ENCODE measurements at places on chromosomes 1 and 21. TPM values are rescaled to one million over a fixed set of nuclear protein-coding genes. Genes with fewer than 3 reads are reported as not detected.

GRCh38 chr1:27789540-27790041, 16.6 kb downstream of the STX12 start:
- H3K36me3 ChIP-seq, result peaks cover 14% of the 10 kb centered on the region
- no peak for DNase-seq
- no peak overlapping the region for H3K4me3 ChIP-seq
- H3K27ac ChIP-seq, result no peak overlapping the region
- no peaks in the 10 kb centered on the region for H3K4me1 ChIP-seq
- H3K27me3 ChIP-seq, result no peaks in the 10 kb centered on the region

The SEMA4A gene
- 8.7 TPM for total RNA-seq

GRCh38 chr1:195173753-195174152, 1434.5 kb downstream of the KCNT2 start:
- no peaks in the 10 kb centered on the region for H3K27me3 ChIP-seq
- no peak overlapping the region for H3K4me3 ChIP-seq
- no peak for DNase-seq
- no peaks in the 10 kb centered on the region for H3K36me3 ChIP-seq
- no peak overlapping the region for H3K27ac ChIP-seq

The SLC35F3 gene
- 0.85 TPM for total RNA-seq

DNA sequence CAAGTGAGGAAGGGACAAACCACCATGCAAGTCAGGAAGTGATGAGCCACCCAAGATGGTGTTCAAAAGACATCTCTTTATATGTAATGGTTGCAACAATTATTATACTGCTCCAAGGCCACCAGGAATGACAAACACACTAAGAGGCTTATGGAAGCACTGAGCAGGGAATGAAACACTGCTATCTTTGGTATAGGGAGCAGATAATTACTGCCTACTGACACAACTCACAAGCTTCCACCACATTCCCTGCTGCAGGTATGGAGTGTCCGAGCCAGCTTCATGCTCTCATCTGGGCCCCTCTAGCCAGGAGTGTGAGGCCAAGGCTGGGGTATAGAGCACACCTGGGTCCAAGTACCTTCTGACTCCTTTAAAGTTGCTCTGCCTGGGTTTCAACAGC, 371.4 kb downstream of the HHAT start:
- no peaks in the 10 kb centered on the region for H3K27me3 ChIP-seq
- peaks cover 10% of the 10 kb centered on the region for H3K4me1 ChIP-seq
- no peak for DNase-seq
- no peaks in the 10 kb centered on the region for H3K36me3 ChIP-seq
- H3K4me3 ChIP-seq, result no peak overlapping the region

The GBP6 gene
- not detected for total RNA-seq

- peaks cover 5% of the 10 kb centered on the region for H3K4me1 ChIP-seq
- DNase-seq, result no peak
- no peaks in the 10 kb centered on the region for H3K36me3 ChIP-seq
- H3K27ac ChIP-seq, result no peak overlapping the region
- no peak overlapping the region for H3K4me3 ChIP-seq
- H3K27me3 ChIP-seq, result peaks cover 2% of the 10 kb centered on the region
Observed at GRCh38 chr1:36080801-36081200, 3.1 kb upstream of the TEKT2 start.

The C1orf56 gene
- total RNA-seq, result 2.9 TPM

GRCh38 chr1:178495741-178496409, 889 bp downstream of the CLEC20A start:
- H3K36me3 ChIP-seq, result no peaks in the 10 kb centered on the region
- no peak for DNase-seq
- no peaks in the 10 kb centered on the region for H3K27me3 ChIP-seq

GRCh38 chr1:221334062-221334461, 407.8 kb downstream of the DUSP10 start:
- DNase-seq, result no peak
- peaks cover 13% of the 10 kb centered on the region for H3K36me3 ChIP-seq
- no peak overlapping the region for H3K4me3 ChIP-seq
- H3K27me3 ChIP-seq, result no peaks in the 10 kb centered on the region
- H3K27ac ChIP-seq, result no peak overlapping the region

DNA sequence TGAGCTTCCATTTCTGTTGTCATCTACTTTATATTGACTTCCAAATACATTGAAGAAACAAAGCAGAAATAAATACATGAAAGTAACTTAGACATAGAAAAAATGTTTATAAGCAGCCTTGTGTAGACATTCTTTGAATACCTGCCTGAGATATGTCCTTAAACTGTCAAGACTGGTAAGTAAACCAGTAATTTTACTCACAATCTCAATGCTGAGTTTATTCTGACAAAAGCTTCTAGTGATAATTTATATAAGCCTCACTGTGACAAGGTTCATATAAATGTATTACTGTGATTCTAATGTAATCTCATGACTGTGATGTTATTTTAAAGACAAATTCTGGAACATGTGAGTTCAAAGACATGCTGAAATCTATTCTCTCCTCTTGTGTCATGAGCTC, 516.7 kb upstream of the B3GALT2 start:
- no peaks in the 10 kb centered on the region for H3K4me1 ChIP-seq
- H3K27me3 ChIP-seq, result no peaks in the 10 kb centered on the region
- H3K27ac ChIP-seq, result no peak overlapping the region
- no peaks in the 10 kb centered on the region for H3K36me3 ChIP-seq
- no peak overlapping the region for H3K4me3 ChIP-seq
- no peak for DNase-seq

DNA sequence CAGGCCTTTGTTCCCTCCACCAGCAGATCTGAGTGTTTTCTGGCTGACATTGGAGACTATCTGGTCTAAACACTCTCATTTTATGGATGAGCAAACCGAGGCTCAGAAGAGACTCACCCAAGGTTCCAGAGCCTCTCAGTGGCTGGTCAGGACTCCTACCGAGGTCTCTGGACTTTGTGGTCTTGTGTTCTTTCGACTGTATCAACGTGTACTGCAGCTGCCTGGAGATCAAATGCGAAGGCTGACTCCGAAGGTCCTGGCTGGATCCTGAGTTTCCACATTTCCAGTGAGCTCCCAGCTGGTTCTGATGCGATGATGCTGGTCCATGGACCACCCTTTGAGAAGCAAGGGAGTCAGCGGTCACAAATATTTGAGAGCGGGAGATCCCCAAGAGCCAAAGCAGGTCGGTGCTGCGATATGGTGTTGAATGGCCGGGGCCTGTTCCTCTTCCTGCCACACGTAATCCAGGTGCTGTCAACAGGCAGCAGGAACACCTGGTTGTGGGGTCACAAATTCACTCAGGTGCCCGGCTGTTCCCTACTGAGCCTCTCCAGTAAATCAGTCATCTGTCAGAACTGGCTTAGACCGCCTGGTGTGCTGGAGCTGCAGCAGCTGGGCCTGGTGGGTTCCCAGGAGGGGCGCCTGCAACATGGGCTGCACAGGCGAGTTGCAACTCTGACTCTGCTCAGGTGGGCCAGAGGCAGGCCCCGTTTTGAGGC, 94.8 kb upstream of the USP24 start:
- no peak overlapping the region for H3K27ac ChIP-seq
- DNase-seq, result no peak
- peaks cover 4% of the 10 kb centered on the region for H3K27me3 ChIP-seq

GRCh38 chr1:234302354-234302962, 70.8 kb upstream of the COA6 start:
- no peaks in the 10 kb centered on the region for H3K36me3 ChIP-seq
- DNase-seq, result no peak
- H3K27ac ChIP-seq, result no peak overlapping the region

- peaks cover 95% of the 10 kb centered on the region for H3K4me1 ChIP-seq
- no peaks in the 10 kb centered on the region for H3K27me3 ChIP-seq
- no peak overlapping the region for H3K4me3 ChIP-seq
- H3K27ac ChIP-seq, result peak overlapping the region; percentile 91
Observed at GRCh38 chr1:65165269-65165993, 17.4 kb downstream of the AK4 start.

DNA sequence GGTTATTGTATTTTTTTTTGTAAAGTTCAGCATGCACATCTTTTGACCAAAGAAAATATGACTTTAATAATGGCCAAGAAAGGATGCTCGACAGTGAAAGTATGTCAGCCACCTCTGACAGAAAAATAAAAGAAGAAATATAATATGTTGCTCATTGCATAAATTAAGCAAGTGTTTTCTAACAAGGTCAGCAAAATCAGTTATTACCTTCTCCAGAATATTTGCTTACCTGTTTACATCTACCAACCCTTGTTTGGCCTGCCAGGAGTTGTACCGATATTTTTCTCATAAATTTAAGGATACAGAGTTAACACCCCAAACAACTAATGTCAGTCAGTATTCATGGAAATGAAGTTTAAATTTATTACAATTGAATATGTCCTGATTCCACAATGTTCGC, 685.4 kb downstream of the PLA2G4A start:
- no peak overlapping the region for H3K4me3 ChIP-seq
- DNase-seq, result no peak
- H3K4me1 ChIP-seq, result peaks cover 13% of the 10 kb centered on the region
- H3K36me3 ChIP-seq, result no peaks in the 10 kb centered on the region

DNA sequence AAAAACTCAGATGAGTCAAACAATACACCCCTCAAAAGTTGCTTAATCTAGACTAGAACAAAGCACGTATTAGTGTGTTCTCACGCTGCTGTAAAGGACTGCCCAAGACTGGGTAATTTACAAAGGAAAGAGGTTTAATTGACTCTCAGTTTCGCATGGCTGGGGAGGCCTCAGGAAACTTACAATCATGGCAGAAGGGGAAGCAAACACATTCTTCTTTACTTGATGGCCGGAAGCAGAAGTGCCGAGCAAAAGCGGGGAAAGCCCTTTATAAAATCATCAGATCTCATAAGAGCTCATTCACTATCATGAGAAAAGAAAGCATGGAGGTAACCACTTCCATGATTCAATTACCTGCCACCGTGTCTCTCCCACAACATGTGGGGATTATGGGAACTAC, 10.1 kb downstream of the JAM2 start:
- H3K36me3 ChIP-seq, result no peaks in the 10 kb centered on the region
- peak overlapping the region; percentile 31 for H3K27ac ChIP-seq
- DNase-seq, result no peak
- H3K4me1 ChIP-seq, result peaks cover 3% of the 10 kb centered on the region
- no peaks in the 10 kb centered on the region for H3K27me3 ChIP-seq

DNA sequence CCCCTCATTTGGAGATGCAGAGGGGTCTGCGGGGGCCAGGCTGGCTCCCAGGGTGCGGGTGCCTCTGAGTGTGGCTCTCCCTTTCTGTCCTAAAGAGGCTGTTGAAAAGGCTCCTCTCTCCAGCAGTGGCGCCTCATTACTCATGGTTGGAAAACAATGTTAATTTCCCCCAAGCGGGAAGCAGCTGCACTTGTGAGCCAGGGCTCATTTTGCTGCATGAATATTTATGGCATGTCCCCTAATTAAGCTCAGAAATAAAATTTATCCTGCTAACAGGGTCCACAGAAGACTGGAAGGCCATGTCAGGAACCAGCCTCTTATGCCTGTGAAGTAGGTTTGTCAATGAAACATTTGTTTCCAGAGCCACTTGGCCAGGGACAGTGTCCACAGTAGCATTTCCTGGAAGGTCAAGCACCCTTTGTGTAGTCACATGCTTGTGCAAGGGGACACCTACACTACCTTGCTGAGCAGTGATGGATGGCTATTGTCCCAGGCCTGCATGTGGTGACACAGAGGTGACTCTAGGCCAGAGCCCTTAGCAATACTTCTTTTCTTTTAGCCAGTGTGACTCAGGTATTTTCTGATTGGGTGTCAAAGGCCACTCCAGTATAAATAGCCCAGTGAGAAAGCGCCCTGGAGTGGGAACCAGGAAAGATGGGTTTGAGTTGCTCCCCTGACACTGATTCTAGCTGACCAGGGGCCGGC, 259.0 kb downstream of the FOXD2 start:
- no peaks in the 10 kb centered on the region for H3K36me3 ChIP-seq
- H3K4me1 ChIP-seq, result 0 out of 2 replicates have a peak, but pooled peaks cover 2% of the 10 kb centered on the region
- no peak for DNase-seq
- peaks cover under 1% of the 10 kb centered on the region for H3K27me3 ChIP-seq
- H3K4me3 ChIP-seq, result no peak overlapping the region

GRCh38 chr1:210663730-210664573, 335.2 kb downstream of the HHAT start:
- DNase-seq, result no peak
- no peaks in the 10 kb centered on the region for H3K36me3 ChIP-seq
- H3K27me3 ChIP-seq, result no peaks in the 10 kb centered on the region
- H3K4me3 ChIP-seq, result no peak overlapping the region

GRCh38 chr1:183231545-183231944, 45.5 kb downstream of the LAMC2 start:
- no peaks in the 10 kb centered on the region for H3K27me3 ChIP-seq
- H3K36me3 ChIP-seq, result no peaks in the 10 kb centered on the region
- no peak for DNase-seq
- H3K4me3 ChIP-seq, result no peak overlapping the region
- H3K4me1 ChIP-seq, result peaks cover 49% of the 10 kb centered on the region

The APOBEC4 gene
- total RNA-seq, result not detected

The CFAP141 gene
- not detected for total RNA-seq

All from WTC11 (cell line).